ENCODE measurements at places on chromosomes 11 and 22.

DNA sequence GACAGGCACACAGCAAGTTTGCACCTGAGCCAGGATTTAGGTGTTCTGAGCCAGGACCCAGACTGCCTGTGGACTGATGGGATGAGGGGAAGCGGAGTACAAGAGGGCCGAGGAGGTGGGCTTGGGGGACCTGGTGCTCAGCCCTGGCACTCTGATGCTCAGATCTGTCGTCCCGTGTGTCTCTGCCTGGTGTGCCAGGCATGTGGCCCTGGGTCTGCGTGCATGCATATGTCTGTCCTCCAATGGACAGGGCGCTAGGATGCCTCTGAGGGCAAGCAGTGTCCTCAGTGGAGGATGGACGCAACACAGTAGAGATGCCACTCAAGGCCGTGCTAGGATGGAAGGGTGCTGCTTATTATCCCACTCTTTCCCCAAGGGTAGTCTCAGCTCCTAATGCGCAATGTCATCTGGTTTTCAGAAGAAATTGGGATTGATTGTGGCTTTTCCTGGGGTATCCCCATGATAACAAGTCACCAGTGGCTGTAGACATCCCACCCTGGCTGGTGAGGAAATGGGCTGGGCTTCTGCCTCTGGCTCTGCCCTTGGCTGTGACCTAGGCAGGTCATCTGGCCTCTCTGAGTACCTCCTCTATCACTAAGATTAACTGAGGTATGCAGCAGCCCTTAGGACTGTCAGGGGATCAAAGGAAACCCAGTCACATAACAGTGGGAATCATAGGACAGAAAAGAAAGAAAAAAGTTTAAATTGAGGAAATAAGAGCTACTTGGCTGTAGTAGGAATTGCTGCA, 35.7 kb upstream of the SUSD2 start:
- no peak for DNase-seq

DNA sequence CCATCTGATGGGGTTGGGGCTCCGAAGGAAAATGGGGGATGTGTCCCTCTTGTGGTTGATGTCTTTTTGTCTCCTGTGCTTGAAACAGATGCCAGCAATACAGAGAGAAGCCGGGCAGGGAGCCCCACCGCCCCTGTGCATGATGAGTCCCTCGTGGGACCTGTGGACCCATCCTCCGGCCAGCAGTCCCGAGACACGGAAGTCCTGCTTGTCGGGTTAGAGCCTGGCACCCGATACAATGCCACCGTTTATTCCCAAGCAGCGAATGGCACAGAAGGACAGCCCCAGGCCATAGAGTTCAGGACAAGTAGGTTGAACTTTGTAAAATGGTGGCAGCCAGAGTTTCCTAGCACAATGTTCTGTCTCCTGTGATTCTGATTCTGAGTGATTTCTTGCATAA, 91.7 kb upstream of the OR4B1 start:
- no peak for DNase-seq

DNA sequence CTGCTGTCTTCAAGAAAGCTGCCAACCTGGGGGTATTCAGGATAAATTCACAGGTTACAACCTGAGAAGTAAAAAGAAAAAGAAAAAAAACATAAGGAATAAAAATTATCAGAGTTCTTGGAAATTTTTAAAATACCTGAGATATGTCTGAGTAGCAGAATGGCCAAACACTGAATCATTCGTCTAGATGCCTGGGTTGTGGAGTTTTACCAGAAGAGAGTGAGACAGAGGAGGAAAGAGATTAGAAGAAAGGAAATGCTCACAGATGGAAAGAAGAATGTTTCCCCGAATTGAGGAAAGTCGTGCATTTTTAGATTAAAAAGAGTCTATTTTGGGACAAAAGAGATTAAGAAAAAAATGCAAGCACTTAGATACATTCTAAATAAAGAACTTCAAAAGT, 1026.7 kb downstream of the TBC1D22A start:
- no peak for DNase-seq

DNA sequence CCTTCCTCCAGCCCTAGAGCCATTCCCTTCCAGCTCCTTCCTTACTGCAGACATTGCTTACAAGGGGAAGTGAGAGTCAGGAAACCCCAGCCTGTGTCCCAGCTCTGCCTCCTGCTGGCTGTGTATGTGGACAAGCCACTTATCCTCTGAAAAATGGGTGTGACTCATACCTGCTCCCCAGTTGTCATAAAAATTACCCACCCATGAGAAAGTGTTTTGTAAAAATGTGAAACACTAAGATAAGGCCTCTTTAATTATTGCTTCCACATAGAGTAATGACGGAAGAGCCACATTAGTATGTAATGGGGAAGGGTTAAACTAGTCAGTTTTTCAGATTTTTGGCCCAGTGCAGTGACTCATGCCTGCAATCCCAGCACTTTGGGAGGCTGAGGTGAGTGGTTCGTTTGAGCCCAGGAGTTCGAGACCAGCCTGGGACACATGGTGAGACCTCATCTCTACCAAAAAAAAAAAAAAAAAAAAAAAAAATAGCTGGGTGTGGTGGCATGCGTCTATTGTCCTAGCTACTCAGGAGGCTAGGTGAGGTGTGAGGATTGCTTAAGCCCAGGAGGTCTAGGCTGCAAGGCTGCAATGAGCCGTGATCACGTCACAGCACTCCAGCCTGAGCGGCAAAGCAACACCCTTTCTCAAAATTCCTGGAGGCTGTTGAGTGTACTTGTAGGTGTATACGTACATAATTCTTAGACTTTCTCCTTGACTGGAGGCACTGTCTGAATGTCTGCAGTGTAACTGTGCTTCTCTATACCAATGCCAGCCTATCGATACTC, 84.9 kb downstream of the CTTN start:
- DNase-seq, result no peak

DNA sequence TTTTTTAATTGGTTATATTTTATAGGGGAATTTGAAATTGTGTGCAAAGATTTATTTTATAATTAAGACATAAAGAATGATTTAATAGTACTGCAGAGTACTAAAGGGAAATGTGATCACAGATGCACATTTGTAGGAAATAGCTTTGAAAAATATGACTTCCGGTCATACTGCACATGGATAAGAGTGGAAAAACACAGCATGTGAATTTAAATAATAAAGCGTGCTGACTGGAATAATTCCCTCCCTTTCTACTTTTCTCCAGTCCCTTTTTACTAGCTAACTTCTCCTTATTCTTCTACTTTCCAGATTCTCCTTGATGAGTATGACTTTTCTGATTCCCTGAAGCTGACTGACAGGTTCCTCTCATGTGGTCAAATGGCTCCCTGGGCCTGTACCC, 238.4 kb upstream of the CTSC start:
- no peak for DNase-seq

DNA sequence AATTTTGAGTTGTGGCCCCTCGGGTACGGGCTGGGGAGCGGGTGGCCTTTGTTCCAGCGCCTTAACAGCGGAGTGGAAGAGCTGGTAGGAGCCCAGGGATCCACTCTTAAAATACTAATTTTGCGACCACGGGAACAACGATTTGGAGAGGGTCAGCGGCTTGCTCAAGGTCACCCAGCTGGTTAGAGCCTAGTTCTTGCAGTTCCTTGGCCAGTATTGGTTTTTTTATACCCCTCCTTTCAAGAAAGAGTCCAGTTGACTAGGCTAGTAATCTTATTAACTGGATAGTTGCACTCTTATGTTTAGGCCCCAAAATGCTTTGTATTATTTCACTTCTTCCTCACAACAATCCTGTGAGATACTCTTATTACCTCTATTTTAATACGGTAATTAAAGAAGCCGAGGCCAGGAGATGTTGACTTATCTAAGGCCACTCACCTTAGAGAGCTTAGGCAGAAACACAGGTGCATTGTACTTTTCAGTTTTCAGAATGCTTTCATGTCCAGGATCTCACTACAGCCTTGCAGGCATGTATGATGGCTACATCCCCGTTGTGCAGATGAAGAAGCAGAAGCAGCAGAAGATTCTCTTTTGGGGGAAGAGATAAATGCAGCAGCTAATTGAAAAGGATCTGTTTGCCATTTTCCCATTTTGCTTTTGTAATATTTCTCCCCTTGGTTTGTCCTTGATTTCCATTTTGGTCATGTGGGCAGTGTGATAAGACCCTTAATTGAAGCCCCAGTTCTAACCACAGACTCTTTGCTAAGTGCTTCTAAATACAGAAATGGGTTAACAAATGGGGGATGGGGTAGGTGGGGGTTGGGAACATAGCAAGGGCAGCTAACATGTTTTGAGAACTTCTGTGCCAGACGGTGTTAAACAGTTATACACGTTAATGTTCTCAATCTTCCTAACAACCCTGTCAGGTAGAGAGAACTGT, 1.4 kb downstream of the SREBF2 start:
- DNase-seq, result no peak

- no peak for DNase-seq
Observed at GRCh38 chr22:43153899-43154298, 2.5 kb downstream of the TSPO start.

DNA sequence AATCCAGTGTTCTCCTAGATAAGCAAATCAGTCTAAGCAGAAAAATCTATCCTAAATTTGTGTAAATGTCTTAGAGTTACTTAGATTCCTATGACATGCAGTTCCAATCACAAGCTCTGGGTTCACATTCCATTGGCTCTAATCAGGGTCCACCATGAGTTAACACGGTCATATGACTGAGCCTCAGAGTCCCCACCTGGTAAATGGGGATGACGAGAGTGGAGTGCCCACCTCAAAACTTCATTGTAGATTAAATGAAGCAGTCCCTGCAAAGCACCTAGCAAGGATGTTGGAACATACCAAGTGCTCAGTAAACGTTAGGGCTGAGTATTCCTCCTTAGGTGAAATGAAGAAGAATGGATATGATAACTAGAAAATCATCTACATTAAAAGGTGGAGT, 3.1 kb downstream of the ETS1 start:
- DNase-seq, result no peak

DNA sequence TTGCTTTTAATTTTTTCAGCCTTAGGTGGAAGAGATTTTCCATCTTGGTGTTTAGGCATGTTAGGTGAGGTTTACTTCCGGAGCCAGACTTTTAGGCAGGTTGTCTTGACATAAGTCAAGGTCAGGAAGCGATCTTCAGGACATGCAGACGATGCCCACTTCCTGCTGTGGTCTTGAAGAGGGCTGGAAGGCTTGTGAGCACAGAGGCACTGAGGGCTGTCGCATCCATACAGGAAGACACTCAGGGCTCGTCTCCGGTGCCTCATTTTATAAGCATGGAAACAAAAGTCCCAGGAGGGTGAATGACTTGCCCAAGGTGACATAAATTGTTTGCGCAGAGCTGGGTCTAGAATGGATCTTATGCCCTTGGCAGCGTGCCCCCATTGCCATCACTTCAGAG, 30.8 kb downstream of the MARK2 start:
- DNase-seq, result no peak

DNA sequence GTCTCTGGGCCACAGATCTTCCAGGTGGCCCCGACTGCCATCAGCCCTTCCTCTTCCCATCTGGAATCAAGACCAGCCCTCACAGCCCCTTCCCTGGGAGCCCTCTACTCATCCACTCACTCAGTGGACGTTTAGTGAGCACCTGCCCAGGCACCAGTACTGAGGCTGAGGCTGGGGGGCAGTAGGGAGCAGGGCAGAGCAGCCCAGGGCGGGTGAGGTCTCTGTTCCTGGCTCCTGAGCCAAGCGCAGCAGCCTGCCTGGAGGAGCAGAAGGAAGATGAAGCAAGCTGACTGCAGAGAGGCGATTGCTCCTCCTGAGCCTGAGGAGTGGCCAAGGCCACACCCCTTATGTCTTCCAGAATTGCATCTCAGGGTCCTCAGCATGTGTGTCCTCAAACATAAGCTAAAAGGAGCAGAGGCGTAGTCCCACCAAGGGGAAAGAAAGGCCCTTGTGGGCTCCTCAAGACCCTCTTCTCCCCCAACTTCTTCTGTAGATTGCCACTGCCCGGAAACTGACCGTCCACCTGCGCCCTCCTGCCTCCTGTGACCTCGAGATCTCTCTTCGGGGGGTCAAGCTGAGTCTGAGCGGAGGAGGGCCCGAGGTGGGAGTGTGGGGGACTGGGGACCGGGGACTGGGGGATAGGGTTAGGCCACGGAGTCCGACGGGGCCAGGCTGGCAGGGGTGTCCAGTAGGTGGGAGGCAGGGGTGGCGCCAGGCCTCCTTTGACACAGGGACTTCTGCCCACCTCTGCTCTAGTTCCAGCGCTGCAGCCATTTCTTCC, 5.8 kb downstream of the MAPK8IP2 start:
- DNase-seq, result no peak

DNA sequence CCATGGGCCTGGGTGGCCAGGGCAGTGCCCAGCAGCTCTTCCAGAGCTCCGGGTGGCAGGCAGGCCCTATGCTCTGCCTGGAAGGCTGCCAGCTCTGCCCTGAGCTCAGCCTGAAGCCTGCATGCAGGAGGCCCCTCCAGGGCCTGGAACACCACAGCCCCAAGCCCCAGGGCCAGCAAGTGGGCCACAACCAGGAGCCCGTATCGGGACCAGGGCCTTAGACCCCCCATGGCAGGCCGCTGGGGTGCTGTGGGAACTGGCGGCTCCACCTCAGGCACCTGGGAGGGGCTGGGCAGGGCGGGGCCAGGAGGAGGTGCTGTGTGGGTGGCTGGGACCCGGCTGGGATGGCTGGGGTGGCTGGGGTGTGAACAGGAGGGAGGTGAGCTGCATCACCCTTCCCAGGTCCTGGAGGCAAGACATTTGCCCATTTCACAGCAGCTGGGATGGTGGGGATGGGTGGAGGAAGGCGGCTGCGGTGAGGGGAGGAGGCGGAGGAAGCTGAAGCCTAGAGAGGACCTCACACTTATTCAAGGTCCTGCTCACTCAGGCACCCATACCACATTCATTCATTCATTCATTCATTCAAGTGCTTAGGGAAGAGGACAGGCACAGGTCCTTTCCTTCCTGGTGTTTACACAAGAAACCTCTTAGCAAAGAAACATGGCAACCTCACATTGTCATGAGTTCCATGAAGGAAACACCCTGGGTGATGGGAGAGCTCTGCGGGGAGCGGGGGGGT, at the start of gene KCNK7:
Gene KCNK7 (minus strand): TSS at position 258 of the 739 bp plus-strand sequence. CDS start 28 bp downstream, at position 230.
- no peak for DNase-seq

GRCh38 chr11:29161191-29161590, 855.6 kb downstream of the KCNA4 start:
- no peak for DNase-seq

- peak; percentile 56 for DNase-seq
Observed at GRCh38 chr11:118929501-118930093, 3.9 kb upstream of the BCL9L start.

DNA sequence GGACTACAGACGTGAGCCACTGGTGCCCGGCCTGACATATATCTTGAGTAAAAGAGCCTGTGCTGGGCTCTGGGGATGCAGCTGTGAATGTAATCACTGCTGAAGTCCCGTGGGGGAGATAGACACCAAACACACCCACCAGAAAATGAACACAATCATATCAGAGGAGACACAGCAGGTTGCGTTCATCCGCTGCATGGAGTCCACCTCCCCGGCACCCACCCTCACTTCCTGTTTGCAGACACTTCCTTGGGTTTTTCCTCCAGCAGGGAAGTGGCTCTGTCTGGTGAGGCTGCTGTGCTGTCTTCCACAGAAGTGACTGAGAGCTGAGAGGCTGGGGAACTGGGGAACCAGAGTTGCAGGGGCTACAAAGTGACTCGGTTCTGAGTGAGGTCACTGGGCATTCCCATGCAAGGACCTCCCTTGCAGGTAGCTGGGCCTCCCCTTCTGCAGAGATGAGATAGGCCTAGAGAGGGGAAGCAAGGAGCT, 7.2 kb downstream of the MICALL1 start:
- DNase-seq, result no peak

GRCh38 chr22:42154293-42155052, 23.9 kb upstream of the CYP2D6 start:
- no peak for DNase-seq
